ENCODE measurements at places on chromosomes 3 and 15.

- DNase-seq: no peak
Measured at GRCh38 chr3:192906940-192907339, 10.7 kb downstream of the MB21D2 start.

DNA sequence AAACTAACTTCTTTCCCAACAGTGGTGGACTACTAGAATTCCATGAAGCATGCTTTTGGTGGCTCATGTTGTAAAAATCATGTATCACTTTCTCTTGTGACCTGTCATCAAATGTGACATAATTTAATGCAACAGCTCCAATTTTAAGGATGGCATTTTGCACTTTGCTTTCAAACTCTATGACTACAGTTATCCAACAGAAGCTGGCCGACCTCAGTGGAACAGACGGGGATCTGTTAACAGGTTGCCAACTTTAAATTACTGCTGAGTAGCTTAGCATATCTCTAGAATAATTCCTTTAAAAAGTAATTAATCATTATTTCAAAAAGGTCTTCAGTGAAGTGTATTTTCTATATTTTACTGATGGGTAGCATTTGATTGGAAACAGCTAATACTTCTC is 907.4 kb downstream of the FHIT start:
- no peak for DNase-seq

DNA sequence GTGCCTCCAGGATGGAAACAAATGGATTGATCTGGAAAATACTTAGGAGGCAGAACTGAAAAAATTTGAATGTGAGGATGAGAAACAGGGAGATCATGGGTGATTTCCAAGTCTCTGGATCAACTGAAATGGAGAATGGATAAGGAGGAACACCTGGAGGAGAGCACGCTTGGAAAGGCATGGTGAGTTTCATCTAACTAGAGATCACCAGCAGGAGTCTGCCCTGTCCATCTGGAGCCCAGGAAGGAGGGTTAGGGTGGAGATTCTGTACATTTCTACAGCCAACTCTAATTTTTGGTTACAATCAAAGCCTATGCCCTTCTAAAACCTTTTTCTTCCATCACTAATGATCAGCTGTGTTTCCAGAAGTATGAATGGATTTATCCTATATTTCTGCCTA is 995.9 kb upstream of the CFAP20DC start:
- DNase-seq: no peak

DNA sequence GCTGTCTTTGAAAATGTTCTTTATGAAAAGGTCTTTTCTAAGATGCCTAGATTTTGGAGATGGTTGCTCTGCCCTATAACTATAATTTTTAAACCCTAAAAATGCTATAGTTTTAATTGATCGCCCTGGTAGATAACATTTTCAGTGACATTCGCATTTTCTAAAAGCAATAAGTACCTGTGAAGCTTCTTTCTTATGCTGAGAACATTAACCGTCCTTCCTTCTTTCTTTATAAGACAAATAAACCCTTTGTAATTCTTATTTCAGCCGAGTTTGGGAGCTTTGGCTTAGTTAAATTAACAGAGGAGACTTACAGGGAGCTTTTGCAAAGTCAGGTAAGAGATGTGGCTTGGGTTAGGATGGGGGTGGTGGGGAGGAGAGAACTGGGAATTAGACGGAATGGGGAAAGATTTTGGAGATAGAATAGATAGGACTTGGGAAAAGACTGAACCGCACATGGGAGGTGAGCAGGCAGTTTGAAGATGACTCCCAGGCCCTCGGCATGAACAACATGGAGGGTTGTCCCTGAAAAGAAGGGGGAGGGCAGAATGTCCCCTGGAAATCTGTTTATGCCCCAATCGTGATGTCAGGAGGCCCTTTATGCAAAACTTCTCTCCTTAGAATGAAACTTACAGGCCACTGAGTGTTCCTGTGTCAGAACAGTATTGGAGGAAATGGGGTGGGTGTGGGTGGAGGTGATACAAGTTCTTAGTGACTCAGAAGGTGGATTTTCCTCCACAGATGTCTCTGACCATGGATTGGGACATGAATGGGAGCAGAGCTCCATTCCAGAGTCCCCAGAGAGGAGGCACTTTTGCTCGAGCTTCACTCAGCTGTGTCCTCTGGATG is 76.2 kb upstream of the LARS2 start:
- DNase-seq: no peak

GRCh38 chr3:128498901-128499530 is 6.0 kb upstream of the GATA2 start:
- no peak for DNase-seq

- peak; percentile 81 for DNase-seq
Measured at GRCh38 chr3:37996785-37997301, 6.3 kb downstream of the VILL start.

Measured in stimulated activated naive CD8-positive, alpha-beta T cell treated with anti-CD3 and anti-CD28 coated beads, Interleukin-15, amount 100 ng/mL, for 72 hours (primary cell).